ENCODE measurements at places on chromosomes 7 and 10. TPM values are rescaled to one million over a fixed set of nuclear protein-coding genes. Genes with fewer than 3 reads are reported as not detected.
A peak's percentile ranks its signal among the peaks of the same experiment; 100 is the strongest.

Gene PAPOLB
- not detected for total RNA-seq

Gene SPDYE1
- not detected for total RNA-seq

Gene TMEM178B
- total RNA-seq = not detected

Gene C10orf67
- total RNA-seq = not detected

DNA sequence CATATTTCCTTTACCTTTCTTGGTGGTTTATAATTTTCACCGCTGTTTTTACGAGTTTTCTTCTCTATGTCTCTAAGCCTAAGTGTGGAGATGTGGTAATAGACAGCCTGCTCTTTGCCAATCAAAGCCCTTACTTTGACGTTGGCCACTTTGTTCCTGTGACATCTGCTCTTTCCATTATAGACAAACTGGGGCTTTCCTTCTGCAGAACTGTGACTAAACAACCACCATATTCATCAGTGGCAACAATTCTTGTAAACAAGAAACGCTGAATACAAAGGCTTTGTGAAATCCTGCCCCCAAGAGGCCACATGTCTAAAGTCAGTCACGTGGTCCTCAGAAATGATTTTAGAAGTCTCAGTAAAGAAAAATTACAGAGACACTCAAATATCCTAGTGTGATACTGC, 59.6 kb upstream of the CAPZA2 start:
- H3K36me3 ChIP-seq = peaks cover 2% of the 10 kb centered on the region
- peak overlapping the region; percentile 14 for H3K27ac ChIP-seq
- DNase-seq = peak; percentile 56
- no peak overlapping the region for H3K4me3 ChIP-seq
- no peaks in the 10 kb centered on the region for H3K27me3 ChIP-seq

GRCh38 chr10:12631787-12632562, 282.6 kb downstream of the CAMK1D start:
- DNase-seq = peak; percentile 69
- H3K27me3 ChIP-seq = no peaks in the 10 kb centered on the region
- H3K36me3 ChIP-seq = no peaks in the 10 kb centered on the region
- no peak overlapping the region for H3K4me3 ChIP-seq
- H3K4me1 ChIP-seq = peaks cover 37% of the 10 kb centered on the region

DNA sequence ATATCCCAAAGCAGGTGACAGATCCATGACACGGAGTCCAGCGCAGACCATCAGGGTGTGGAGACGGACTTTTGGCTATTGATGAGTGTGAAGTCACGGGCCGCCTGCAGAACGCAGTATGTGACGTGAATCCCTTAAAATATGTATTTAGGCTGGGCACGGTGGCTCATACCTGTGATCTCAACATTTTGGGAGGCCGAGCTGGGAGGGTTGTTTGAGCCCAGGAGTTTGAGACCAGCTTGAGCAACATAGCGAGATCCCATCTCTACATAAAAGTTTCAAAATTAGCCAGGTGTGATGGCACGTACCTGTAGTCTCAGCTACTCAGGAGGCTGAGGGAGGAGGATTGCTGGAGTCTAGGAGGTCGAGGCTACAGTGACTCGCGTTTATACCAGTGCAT, 1.9 kb upstream of the AMZ1 start:
- H3K27me3 ChIP-seq = peaks cover 21% of the 10 kb centered on the region
- no peaks in the 10 kb centered on the region for H3K36me3 ChIP-seq
- H3K4me1 ChIP-seq = peaks cover 19% of the 10 kb centered on the region
- no peak overlapping the region for H3K4me3 ChIP-seq

GRCh38 chr10:23656735-23657134, 217.9 kb downstream of the OTUD1 start:
- H3K4me3 ChIP-seq = no peak overlapping the region
- no peaks in the 10 kb centered on the region for H3K27me3 ChIP-seq
- H3K4me1 ChIP-seq = no peaks in the 10 kb centered on the region
- no peak overlapping the region for H3K27ac ChIP-seq
- no peak for DNase-seq

GRCh38 chr10:63718006-63718405, 196.8 kb downstream of the REEP3 start:
- peaks cover 26% of the 10 kb centered on the region for H3K4me1 ChIP-seq
- no peak overlapping the region for H3K27ac ChIP-seq
- H3K36me3 ChIP-seq = no peaks in the 10 kb centered on the region
- DNase-seq = no peak

- H3K27me3 ChIP-seq = peaks cover 6% of the 10 kb centered on the region
- no peaks in the 10 kb centered on the region for H3K36me3 ChIP-seq
- no peak overlapping the region for H3K27ac ChIP-seq
These were observed 6.9 kb upstream of the MYOF start for GRCh38 chr10:93488956-93489528.

DNA sequence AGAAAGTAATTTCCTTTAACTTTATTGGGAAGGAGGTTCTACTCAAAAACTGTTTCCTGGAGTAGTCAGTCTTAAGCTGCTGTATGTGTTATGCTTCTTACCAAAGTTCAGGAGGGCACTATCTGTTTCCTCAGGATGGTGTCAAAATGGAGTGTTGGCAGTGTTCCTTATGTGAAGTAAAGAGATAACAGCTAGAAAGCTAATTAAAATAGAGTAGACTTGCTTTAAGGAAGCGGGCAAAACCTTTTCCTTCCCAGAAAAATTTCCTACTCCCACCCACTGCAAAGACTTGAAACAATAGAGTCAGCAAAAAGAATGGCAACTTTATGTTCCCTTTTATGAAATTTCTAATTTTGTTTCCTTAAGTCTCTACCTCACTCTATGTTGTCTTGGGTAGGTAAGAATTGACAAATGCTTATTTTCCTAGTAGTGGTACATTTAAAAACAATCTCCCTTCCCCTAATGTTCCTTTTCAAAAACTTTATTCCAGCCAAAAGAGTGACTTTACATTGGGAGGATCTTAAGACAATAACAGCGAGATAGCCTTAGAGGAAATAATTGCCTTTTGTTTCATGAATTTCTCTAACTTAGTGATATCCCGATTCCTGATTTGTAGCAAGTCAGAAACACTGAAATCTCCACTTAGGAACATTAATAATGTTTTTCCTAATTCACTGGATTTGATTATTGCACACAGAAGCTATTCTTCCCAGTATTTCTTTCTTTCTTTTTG, 26.5 kb upstream of the ENTPD1 start:
- no peak for DNase-seq
- no peaks in the 10 kb centered on the region for H3K27me3 ChIP-seq
- no peak overlapping the region for H3K27ac ChIP-seq

DNA sequence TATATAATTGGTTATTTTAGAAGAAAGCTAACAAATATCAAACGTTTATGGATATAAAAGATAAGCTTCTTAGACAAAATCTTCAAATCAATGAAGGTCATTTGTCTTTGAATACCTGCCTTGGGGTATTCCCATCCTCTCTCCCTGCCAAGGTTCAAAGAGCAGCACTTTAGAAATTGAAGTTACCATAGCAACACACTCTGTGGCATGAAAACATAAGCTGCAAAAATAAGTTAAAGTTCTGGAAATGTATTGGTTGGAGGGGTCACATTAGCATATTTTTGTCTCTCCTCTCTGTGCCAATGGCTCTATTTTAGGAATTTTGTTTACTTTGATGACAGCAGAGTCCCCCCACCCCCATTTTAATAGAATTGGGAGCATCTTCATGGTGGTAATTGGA, 12.0 kb downstream of the ECHDC3 start:
- no peaks in the 10 kb centered on the region for H3K27me3 ChIP-seq
- H3K36me3 ChIP-seq = no peaks in the 10 kb centered on the region
- peaks cover 42% of the 10 kb centered on the region for H3K4me1 ChIP-seq
- peak overlapping the region; percentile 26 for H3K27ac ChIP-seq
